ENCODE measurements at places on chromosomes 12 and 14.

- DNase-seq = no peak
Measured at GRCh38 chr12:100651694-100652093, 78.2 kb downstream of the GAS2L3 start.

- no peak for DNase-seq
Measured at GRCh38 chr12:130519-130918, 64.0 kb downstream of the IQSEC3 start.

DNA sequence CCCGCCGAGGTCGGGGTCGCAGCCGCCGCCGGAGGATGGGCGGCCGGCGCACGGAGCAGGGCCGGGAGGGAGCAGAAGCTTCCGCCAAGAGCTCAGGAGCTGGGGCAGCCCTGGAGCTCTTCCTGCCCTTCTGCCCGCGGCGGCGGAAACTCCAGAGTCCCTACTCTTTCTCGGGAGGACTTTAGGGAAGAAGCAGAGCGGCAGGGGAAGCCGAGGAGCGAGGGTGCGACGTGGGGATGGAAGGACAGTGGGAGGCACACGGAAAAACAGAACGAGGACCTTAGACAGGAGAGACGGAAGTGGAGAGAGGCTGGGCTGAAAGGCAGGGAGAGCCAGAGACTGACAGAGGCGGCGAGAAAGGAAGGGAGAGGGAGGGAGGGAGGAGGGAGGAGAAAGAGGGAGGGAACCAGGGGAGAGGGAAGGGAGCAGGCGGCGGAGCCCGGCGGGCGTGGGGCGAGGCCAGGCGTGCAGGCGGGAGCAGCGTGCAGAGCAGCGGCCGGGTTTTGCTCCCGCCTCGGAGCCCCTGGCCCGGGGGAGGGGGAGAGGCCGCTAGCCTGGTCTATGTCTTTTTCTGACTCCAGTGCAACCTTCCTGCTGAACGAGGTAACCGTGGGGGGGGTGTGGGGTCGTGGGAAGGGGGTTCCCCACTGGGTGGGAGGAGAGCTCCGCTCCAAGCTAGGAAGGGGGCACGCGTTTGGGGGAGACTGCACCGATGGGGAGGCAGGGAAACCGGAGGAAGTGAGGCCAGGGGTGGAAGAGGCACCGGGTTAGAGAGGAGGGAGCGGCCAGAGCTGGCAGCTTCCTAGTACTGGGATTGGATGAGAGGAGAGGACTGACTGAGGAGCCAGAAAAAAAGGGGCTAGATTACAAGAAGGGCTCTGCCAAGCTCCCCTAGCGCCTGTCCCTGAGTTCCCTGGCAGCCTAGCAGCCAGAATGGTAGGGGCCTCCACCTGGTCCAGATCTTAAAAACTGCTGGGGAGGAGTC, 2.9 kb upstream of the CACNB3 start:
- DNase-seq = peak; percentile 88

DNA sequence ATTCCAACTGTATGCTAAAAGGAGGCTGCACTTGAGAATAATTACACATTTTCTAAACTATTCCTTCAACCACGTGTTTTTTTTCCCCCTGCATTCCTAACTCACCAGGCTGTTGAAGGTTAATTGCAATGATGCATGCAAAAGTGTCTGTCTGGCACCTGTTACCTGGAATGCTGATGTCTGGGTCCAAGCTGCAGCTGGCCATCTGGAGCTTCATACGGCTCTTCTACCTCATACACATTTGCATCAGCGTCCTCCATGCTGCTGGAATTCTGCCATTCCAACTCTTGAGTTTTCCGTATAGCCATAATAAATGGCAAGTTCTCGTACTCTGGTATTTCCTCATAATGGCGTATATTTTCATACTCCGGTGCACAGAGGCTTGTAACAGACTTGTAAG, 8.6 kb downstream of the FGD6 start:
- DNase-seq = no peak

DNA sequence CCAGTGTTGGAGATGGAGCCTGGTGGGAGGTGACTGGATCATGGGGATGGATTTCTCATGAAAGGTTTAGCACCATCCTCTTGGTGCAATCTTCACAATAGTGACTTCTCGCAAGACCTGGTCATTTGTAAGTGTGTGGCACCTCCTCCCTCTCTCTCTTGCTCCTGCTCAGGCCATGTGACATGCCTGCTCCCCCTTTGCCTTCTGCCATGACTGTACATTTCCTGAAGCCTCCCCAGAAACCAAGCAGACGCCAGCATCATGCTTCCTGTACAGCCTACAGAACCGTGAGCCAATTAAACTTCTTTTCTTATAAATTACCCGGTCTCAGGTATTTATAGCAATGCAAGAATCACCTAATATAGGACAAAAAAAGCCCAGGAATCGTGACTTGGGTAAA, 171.0 kb upstream of the FOXN3 start:
- no peak for DNase-seq

DNA sequence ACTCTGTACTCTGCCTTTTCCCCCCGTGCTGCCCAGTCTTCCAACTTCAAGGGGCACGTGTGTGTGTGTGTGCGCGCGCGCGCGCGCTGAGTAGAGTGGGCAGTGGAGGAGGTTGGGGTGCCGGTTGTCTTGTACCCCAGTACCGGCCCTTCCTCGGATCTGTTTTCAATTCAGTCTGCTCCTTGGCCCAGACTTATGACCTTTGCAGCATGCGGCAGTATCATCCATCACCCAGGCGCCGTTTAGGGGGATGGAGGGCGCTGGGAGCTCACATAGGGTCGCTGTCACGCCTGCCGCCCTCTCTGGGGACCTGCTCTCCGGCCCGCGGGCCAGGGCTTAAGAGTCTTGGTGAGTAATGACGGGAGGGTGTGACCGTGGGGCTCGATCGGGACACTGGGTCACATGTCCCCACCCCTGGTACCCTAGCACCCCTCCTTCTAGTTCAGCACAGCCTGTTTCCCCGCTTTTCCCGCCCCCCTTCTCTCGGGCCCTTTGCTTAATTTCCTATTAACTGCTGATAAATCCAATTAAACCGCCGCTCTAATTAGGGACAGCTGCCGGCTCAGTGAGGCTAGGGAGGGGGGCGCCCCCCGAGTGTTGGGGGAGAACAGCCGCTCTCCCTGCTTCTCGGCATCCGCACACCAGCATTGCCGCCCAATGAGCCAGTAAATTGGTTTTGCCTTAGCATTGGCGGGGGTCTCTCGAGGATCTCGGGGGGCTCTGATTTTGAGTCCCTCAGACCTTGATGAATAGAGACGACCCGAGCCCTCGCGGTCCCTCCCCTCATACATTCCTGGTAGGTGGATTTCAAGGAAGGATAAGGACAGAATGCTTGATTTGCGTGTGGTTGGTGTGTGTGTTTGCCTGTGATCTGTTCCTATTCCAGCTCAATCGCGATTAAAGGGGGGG, 9.3 kb downstream of the STAC3 start:
- DNase-seq = no peak

- DNase-seq = no peak
Measured at GRCh38 chr12:131568336-131568735, 142.6 kb upstream of the SFSWAP start.

- no peak for DNase-seq
Measured at GRCh38 chr12:128178565-128178964, 88.4 kb upstream of the TMEM132C start.

GRCh38 chr14:67269298-67270060, 28.2 kb downstream of the PALS1 start:
- peak; percentile 90 for DNase-seq

DNA sequence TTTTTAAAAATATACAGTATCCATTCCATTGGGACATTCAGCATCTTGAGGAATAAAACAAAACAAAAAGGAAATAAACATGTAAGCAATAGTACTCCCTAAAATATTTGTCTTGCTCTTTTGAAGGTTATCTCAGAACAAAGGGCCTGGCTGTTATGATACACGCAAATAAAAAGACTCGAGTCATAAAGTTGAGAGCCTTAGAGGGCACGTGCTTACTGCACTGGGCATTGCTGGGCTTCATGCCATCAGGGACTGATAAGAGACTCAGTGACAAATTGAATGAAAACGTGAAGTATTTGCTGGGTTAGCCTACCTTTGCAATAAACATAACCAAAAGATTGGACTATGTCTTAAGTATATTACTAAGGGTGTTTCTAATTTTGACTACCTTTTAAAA, 118.9 kb downstream of the SLC35F4 start:
- DNase-seq = no peak

- peak; percentile 75 for DNase-seq
Measured at GRCh38 chr12:3683670-3684069, 69.2 kb downstream of the CRACR2A start.

GRCh38 chr12:90455756-90456155, 499.2 kb downstream of the CCER1 start:
- no peak for DNase-seq

DNA sequence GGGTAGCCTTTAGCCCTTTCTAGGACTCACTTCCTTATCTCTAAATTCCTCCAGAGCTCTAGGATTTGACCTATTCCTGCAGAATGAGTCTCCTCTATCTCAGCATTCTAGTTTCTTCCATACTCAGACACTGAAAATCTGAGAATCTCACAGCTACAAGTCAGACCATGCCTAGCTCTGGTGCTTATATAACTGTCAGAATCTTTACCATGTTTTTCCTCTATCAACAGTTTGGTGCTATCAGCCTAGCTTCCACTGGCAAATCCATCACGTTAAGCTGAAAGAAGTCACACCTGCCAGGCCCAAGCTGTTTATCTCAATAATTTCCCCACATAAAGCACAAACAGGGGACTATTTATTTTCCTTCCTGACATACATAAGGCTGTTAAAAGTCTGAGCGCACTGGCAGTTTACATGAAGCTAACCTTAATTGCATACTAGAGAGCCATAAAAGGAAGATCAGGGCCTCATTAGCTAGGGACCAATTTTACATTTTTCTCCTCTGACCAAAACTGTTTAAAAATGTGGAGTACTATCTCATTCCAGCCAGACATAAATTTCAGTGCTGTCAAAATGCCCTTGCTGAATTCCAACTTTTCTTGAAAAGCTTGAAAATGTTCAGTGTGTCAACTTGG, 270.5 kb downstream of the C12orf75 start:
- no peak for DNase-seq
